ENCODE measurements at places on chromosomes 3 and 15.
A peak's percentile ranks its signal among the peaks of the same experiment; 100 is the strongest.

DNA sequence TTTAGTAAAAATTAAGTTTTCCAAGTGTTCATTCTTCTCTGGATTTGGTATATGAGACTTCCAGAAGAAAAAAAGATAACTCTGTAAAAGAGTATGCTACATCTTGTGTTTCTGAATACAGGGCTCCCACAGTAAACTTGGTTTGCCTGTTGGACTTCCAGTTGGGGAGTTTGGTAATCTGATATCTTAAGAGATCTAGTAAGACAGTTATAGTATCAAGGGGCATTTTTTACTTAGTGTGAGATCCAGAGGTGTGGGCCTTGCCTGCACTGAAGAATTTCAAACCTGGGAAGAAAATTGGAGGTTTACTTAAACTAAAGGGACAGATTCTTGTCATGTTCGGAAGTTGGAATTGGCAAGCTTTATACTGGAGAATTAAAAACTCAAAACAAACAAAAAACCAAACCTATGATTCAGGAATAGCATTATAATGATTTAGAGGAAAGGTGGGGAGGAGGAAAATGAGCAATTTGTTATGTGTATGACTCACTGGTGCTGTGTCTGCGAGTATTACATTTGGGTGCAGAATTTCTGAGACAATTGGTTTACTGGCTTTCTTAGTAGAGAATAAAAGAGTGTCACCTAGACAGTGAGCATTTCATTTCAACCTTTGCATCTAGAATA, 58.9 kb upstream of the ULK4 start:
- DNase-seq, result no peak

DNA sequence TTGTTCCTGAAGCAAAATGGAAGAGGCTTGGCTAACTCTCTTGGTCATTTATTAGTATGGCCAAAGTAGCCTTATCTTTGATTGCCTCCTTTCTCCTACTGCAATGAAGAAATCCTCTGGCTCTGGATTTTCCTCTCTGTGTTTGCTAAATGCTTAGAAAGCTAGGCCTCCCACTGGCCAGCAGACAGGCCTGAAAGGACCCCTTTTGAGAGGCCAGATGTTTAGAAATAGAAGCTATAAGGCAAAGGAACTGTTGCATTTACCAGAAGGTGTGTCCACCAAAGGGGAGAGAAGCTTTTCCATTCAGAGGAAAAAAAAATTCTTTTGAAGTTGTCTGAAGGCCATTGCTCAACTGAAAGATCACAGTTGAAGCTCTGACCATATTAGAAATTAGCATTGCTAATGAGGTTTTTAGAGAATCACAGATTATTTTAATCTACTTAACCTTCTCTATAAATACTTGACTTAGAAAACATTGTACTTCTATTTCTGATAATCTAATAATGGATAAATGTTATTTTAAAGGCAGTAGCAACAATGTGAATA, 160.8 kb downstream of the SYNPR start:
- no peak for DNase-seq

GRCh38 chr15:43314171-43314570, 16.2 kb downstream of the LCMT2 start:
- DNase-seq, result no peak

- no peak for DNase-seq
Observed at GRCh38 chr15:58139276-58139988, 1.3 kb downstream of the AQP9 start.

- no peak for DNase-seq
Observed at GRCh38 chr15:98580572-98580971, 67.8 kb upstream of the IGF1R start.

DNA sequence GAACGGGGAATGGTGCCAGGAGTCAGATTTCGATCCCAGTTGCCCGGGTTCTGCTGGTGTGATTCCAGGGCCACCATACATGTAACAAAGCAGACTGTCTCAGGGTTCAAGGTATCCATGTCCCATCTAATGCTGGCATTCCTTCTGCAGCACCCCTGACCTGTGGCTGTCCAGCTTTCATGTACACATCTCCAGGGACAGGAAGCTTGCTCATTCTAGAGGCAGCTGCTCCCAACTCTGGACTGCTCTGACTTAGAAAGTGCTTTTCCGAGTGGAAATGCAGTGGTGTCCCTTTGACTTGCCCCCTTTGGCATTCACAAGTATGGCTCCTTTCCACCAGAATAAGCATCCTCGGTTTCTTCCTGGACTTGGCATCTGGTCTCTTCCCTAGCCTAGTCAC, 30.9 kb downstream of the PML start:
- DNase-seq, result no peak

DNA sequence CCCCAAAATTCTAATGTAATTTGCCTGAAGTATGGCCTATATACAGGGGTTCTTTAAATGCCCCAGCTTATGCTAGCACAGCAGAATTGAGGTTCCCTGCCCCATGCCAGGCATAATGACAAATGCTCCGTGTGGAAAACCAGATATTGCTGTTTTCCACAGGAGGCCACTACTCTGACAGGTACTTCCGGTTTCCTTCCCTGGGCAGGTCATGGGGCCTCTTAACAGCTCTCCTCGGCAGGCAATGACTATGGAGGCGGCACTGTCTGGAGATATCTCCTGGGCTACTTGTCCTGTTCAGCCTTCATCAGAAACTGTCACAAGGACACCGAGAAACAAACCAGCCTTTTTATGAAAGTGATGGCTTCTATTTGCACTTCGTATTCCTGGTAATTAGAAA, 54.8 kb downstream of the SLC7A14 start:
- DNase-seq, result no peak

- no peak for DNase-seq
Observed at GRCh38 chr15:77010312-77010686, 15.4 kb downstream of the PSTPIP1 start.

GRCh38 chr3:30399394-30400181, 206.8 kb upstream of the TGFBR2 start:
- no peak for DNase-seq

DNA sequence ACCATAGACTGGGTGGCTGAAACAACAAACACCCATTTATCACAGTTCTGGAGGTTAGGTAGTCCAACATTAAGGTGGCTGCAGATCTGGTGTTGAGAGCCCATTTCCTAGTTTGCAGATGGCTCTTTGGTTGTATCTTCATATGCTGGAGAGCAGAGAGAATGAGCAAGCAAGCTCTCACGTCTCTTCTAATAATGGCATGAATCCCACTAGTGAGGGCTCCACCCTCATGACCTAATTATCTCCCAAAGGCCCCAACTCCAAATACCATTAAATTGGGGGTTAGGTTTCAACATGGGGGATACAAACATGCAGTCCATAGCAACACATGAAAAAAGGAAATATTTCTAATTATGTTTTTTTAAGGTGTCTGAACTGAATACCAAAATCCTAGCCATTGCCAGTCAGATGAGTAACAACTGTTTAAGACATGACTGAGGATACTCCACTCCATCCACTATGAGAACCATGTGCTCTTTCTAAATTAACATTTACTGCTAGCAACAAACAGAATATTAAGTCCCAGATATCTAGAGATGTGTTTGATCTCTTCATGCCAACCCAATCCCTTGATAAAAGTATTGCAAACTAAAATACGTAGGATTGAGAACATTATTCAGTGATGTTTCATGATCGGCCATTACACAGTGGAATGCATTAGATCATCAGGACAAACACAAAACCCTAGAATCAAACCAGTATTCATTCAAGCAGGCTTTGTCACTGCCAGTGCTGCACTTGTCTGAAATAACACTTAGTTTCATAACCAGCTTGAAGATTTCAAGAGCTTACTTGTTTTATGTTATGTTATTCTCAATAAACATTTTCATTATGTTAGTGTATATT, 340.3 kb downstream of the SLC9A9 start:
- no peak for DNase-seq

GRCh38 chr3:100709842-100710260, 557 bp downstream of the TFG start:
- no peak for DNase-seq

DNA sequence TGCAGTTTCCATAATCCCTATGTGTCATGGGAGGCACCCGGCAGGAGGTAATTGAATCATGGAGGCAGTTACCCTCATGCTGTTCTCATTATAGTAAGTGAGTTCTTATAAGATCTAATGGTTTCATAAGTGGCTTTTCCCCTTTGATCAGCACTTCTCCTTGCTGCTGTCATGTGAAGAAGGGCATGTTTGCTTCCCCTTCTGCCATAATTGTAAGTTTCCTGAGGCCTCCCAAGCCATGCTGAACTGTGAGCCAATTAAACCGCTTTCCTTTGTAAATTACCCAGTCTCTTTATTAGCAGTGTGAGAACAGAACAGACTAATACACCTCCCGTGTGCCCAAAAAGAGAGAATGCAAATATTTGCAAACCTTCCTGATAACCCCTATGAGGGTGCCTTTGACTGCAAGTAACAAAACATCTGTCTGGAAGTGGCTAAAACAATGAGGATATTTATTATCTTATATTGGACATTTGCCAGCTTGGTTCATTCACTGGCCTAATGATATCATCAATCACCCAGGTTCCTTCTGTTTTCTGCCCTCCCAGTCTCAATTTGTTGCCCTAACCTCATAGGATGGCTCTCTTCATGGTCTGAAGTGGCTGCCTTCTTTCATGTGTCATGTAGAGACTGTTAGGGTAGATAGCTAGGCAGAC, 68.7 kb downstream of the BHLHE40 start:
- no peak for DNase-seq

- DNase-seq, result no peak
Observed at GRCh38 chr3:33236005-33236404, 17.4 kb upstream of the SUSD5 start.

GRCh38 chr3:164748626-164749025, 329.7 kb downstream of the SI start:
- no peak for DNase-seq

DNA sequence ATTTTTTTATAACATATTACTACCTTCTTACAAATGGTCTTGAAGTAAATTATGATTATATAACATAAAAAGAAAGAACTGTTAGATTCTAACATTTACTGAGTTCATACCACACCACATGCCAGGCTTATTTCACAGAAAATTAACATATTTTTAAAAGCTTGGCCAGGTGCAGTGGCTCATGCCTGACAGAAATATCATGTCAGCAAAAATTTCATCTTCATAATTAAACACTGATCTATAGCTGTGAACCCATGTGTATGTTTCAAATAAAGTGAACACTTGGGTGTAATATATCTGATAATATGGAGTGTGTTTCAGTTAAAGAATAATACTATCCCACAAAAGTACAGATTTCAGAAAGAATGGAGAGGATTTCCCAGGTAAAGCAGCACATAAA, 296.5 kb downstream of the SI start:
- DNase-seq, result no peak

GRCh38 chr15:40279437-40280141, 3.3 kb downstream of the ANKRD63 start:
- peak; percentile 40 for DNase-seq

DNA sequence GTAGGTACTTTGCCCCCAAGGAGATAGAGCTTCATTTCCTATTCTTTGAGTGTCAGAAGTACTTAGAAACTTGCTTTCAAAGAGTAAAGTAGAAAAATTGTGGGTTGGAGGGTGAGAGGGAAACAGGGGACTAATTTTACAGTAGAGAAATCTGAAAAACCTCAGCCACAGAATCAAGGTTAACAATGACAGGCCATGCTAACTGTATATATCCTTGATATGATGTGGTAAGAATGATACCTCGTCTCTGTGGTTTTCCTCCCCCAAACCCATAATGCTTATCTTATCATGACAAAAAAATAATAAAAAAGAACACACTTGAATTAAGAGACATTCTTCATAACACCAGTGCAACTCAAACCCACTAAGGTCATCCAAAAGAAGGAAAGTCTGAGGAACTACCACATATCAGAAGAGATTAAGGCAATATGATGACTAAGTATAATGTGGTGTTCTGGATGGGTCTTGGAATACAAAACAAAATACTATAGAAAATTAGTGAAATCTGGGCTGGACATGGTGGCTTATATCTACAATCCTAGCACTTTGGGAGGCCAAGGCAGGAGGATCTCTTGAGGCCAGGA, 360.4 kb downstream of the ULK4 start:
- no peak for DNase-seq

GRCh38 chr3:37625690-37626360, 235.9 kb upstream of the CTDSPL start:
- no peak for DNase-seq

GRCh38 chr15:31235311-31236183, 91.1 kb upstream of the KLF13 start:
- DNase-seq, result no peak

- DNase-seq, result no peak
Observed at GRCh38 chr3:13158871-13159270, 85.6 kb upstream of the IQSEC1 start.

- no peak for DNase-seq
Observed at GRCh38 chr15:96585484-96586386, 255.2 kb downstream of the NR2F2 start.

GRCh38 chr3:38985981-38986380, 65.8 kb downstream of the SCN11A start:
- no peak for DNase-seq

GRCh38 chr3:195068084-195069080, 202.6 kb downstream of the XXYLT1 start:
- no peak for DNase-seq

DNA sequence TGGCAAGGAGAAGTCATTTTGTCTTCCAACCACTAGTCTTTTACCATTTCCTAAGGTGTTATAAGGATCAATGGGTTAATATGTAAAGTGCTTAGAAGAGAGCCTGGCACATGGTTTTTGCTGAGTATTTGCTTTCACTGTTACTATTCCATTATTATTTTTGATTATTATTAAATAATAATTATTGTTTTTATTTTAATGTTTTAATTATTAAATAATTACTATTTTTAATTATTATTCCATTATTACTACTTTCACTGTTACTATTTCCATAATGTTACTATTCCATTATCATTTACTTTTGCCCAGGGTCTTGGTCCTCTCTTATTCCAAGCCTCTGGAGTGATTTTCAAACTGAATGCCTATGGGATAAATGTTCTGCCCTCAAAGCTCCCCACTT, 48.5 kb downstream of the FSTL1 start:
- no peak for DNase-seq

DNA sequence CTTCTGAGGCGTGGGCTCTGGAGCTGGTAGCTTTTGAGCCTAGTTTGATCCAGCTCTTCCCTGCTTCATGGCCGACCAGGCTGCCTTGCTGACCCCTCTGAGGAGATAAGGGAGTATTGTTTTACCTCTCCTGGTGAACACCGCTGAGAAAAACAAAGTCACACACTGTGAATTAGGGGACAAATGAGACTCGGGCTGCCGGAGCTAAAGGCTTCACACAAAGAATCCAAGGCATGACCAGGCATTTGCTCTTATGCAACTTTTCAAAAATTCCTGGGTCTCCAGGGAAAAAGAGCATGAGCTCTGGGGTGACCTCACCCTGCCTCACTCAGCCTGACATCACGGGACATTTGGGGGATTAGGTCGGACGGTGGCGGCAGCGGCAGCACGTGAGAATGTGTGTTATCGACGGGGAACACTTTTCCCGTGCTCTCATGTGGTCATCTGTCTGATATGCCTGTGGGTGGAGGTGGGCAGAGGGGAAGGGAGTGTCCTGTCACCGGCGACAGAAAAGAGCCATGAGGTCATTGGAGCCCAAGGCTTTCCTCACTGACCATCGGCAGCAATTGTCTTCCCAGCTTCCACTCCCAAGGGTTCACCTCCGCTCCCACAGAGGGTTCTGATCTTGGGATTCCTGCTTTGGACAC, 61.0 kb downstream of the TMEM44 start:
- DNase-seq, result no peak
